ENCODE measurements at places on chromosomes 7 and 10.

DNA sequence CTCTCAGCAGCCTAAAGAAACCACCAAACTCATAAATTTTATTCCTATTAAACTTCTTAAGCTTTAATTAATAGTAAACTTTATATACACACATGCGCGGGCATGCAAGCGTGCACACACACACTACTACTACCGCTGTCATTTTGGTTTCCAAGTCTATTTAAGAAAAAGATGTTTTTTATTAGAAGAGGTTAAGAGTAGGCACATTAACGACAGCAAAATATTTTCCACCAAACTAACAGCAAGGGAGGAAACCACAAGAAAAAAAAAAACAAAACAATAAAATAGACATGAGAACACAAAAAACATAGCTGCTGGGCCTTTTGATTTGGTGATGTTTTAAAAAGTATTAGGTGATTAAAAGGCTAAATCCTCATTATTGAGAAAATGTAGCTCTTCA lies 28.6 kb downstream of the RTKN2 start:
- no peak for DNase-seq

DNA sequence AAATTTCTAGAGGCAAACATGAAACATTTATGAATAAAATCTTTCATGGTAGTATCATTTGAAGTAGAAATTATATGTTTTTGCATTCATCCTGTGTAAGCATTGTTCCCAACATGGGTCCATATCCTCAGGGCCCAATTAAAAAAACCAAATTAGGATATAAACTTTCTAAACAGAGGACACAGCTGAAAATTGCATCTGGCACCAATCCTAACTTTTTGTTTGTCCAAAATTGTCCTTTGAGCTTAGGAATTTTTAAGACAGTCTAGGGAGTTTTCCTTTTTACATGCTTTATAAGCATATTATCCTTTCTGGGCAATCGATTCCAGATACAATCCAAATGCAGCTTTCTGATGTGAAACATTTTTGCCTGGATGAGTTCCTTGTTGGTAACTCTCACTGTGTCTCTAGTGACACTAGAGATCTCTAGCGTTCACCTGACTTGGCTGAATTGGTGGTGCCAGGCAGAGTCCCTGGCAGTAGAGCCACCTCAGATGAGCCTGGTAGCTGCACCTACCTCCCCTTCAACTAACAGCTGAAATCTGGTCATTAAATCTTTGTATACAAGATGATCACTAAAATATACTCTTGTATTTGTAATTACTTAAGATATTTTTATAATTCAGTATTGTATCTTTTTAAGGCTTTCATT lies 137.6 kb upstream of the SAMD8 start:
- no peak for DNase-seq

DNA sequence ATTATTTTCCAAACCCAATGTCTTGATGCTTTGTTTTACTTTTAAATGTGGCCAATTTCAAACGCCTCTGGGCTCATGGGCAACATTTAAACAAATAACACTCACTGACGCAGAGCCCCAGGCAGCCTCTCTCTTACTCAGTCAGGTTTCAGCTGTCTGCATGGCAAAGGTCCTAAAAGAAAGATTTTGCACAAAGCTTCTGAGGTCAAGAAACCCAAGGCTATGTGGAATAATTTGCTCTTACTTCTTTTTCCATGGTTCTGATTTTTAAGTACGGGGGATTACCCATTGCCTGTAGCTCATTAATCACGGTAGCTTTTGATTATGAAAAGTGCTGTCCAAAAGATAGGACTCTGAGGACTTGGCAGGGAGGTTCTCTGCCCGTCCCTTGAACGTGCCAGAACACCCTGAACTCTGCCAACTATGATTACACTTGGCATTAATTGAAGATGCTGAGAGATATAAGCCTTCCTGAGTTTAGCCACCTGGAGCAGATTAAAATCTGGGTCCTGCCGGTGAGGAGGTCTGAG lies 14.1 kb upstream of the MSRB2 start:
- DNase-seq = no peak

GRCh38 chr10:29917311-29917710 lies 142.1 kb downstream of the JCAD start:
- DNase-seq = no peak

DNA sequence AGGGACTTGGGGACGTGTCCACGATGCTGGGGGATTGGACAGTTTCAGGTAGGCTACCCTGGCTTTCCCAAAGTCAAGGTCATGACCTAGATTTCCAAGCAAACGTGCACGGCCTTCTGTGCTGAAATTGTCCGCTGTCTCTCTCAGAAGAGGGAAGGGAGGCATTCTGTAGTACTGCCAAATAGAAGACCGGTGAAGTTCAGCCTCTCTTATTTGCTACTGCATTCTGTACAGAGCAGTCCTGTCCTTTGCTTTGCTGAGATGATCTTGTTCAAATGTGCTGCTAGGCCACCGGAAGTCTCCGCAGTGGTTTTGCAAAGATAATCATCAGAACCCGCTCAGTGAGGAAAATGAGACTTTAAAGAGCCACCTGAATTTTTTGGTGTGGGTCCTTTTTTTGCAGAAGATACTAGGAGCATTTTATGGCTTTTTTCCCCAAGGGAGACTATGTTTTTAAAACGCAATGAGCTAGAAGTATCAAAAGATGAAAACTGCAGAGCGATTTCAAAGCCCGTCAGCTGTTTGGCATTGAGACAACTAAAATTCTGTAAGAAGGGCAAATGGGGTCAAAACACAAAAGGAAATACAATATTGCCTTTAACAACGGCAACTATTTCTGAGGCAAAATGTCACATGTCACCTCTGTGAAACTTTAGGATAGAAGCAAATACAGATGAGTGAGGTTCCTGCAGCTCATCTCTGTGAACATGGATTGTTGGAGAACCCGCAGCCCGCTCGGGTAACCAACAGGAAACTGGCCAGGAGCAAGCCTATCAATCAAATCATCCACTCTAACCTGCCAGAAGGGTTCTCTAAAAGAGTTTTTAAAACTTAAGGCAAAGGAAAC lies 1.3 kb upstream of the NMT2 start:
- peak; percentile 18 for DNase-seq

DNA sequence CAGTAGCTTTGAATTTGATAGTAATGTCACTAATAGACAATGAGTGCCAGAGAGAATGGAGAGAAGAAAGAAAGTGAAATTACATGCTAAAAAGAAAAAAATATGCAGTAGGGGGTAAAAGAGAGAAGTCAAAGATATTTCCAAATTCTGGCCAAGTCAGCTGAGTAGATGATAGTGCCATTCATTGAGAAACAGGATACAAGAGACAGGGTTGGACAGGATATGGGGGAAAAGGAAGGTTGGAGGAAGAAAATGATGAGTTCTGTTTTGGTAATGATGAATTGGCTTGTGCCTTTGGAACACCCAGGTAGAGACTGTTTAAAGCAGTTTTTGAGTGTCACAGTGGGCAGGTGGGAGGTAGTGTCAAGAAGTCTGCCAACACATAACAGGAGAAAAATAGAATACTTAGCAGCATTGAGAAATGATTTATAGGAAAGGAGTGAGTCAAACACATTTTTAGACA lies 78.3 kb downstream of the LRRC17 start:
- DNase-seq = no peak

- DNase-seq = no peak
Observed at GRCh38 chr7:87877366-87878040, 1.2 kb downstream of the DBF4 start.

DNA sequence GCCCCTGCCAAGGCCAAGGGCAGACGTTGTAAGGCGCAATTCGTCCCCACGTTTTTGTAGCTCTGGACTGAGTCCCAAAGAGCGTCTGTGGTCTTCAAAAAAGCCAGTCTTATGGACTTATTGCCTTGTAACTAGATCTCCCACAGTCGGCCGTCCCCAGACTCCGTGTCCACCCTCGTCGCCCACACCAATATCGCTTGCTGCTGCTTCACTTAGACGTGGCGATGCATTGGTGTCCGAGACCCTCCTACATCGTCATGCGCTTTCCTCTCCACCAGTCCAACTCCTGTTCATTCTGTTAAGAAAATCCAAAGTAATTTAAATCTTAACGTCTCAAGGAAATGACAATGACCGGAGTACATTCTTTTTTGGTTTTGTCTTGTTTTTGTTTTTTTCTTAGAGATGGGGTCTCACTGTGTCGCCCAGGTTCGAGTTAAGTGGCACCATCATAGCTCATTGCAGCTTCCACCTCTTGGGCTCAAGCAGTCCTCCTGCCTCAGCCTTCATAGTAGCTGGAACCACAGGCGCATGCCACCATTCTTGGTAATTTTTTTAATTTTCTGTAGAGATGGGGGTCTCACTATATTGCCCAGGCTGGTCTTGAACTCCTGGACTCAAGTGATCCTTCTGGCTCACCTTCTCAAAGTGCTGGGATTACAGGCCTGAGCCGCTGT lies 851 bp downstream of the KIFBP start:
- no peak for DNase-seq

DNA sequence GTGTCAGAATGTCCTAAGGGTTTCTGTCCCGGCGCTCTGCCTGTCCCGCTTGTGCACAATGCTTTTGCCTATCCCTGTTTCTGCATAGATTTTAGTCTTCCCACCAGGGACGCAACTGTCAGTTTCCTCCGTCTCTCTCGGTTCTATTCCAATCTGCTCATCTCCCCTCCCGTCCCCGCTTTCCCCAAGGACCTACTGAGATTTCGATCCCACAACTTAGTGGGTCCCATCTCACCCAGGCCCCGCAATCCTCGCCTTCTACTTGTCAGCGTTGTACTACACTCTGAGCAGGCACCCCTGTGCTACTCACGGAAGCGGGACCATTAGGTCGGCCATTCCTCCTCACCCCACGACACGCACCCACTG lies 519 bp upstream of the ZNF655 start:
- no peak for DNase-seq

GRCh38 chr7:91784469-91784868 lies 96.0 kb downstream of the MTERF1 start:
- DNase-seq = peak; percentile 39

DNA sequence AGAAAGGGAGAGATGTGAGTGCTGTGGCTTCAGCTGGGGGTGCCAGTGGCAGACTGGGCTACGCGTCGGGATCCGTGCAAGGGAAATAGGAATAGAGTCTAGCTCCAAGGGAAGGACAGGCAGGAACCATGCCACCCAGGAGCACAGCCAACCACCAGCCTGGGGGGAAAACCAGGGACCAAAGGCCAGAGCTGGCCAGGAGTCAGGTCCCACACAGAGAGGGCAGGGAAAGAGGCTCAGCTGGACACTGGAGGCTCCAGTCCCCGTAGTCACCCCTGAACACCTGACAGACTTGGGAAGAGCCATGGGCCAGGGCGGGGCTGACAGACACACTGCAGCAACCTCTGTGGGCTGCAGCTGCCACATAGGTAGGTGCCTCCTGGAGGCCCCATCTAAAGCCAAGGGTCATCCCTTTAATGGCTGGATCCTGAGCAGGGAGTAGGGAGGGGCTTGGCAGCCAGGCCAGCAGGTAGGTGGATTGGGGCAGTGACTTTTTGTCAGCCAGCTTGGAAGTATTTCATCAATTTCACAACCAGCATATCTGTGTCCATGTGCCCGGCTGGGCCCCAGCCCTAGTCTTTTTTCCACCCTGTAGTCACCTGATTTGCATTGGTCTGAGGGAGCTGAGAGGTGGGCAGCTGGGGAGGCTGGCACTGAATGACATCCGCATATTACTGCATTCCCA lies 163.2 kb downstream of the SH2D4B start:
- DNase-seq = no peak

DNA sequence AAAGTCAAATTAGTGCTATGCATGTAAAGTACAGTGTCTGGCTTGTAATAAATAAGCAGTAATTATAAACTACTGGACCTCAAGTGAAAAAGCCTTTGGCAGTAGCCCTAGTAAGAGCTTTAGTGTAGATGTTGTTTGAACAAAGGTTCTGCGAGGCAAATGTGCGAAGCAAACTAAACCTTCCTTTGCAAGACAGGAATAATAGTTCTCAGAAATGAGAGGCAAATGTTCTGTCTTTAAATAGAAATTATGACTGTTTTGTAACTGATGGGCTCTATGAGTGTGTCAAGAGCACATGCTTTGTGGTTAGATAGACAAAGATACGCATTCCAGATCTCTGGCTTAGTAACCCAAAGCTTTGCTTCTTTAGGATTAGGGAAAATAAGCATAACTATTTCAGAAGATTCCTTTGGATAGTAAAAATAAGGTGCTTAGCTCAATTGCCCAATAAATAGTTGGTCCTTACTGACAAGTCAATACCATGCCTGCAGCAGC lies 169.2 kb upstream of the CDC14C start:
- no peak for DNase-seq

DNA sequence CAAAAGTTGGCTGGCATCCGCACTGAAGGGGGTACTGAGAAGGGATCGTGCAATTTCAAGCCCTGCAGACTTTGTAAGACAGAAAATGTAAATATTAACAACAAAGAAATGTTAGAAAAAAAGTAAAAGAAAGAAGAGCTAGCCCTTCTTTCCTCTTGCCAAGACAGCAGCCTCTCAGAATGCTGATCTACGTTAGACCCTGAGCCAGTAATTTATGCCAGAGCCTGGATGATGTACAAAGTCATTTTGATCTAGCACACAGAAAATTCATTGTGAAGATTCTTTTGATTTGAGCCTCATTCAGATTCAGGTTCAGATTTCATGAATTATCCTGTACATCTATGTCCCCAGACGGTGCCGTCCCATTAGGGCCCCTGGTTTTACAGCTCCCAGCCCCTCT lies 105.2 kb downstream of the PRKCQ start:
- DNase-seq = no peak

- DNase-seq = no peak
Observed at GRCh38 chr10:12922117-12922900, 79.2 kb downstream of the CCDC3 start.

DNA sequence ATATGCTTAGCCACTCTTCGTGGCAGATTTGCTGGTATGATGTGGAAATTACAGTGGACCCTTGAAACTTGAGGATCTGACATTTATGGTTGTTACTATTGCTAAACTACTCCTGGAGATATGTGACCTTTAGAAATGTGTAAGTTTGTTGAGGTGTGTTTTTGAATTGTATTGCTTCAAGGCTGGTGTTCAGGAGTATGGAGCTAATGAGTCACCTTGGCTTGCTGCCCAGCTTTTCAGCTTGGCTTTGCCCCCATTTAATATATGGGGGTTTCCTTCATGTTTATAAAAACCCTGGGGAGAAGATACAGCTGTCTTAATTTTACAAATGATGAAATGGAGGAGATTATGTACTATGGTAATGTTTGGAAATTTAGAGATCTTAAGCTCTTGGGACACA lies 11.6 kb downstream of the HBP1 start:
- peak; percentile 25 for DNase-seq

DNA sequence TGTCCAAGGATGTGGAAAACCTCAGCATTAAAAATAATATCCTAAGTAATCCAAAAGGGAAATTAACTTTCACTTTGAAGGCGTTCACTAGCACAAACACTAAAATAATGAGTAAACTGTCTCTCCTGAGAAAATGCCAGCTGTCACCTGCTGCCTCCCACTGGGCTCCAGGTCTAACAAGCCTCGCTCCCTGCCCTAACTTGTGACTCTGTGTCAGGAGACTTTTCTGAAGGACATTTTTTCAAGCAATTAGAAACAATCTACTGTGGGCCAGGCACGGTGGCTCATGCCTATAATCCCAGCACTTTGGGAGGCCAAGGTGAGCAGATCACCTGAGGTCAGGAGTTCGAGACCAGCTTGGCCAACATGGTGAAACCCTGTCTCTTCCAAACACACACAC lies 72.8 kb upstream of the GLCCI1 start:
- peak; percentile 47 for DNase-seq

GRCh38 chr10:633279-634245 lies 55.9 kb downstream of the DIP2C start:
- no peak for DNase-seq
